ENCODE measurements at places on chromosomes 4 and X.

GRCh38 chrX:141341341-141341740 lies 99.0 kb upstream of the SPANXC start:
- no peak for DNase-seq

DNA sequence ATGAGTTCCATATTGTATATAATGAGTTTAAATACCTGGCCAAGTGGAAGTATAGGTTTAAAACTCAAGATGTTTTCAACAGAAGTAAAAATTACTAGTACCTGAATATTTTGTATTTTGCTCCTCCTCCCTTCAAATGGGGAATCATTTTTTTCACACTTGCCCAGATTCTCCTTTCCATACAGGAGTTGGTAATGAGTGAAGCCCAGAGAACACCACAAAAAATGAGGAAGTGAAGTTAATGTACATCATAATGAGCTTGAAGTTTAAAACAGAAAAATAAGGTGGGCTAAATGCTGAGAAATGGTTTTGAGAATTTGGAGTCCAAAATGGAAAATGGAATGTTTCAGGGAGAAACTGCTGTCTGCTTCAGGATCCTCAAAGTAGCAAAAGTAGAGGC lies 364.8 kb upstream of the EMCN start:
- peak; percentile 37 for DNase-seq

DNA sequence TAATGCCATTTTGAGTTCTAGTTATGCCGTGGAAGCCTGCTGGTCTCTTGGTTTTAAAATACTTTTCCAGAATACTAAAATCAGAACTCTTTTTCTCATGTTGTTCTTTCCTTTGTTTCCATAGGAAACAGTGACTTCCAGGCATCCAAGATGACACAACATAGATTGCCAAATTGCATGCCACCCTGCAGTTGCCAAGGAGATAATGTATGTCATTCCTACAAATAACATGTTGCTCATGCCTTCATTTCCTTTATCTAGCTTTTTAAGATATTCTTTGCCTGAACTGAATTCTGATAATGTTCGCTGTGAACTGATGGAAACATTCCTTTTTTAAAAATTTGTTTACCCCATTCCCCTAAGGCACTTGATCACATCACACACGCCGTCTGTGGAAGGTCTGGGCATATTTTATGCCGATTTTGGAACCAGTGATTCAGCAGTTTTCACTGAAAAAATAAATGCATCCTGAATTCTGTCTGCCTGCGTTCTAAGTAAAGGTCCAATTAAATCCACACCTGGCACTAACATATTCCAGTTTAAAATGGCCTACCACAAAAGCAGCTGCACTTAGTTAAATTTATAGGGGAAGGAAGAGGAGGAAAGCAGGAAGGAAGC lies 38.0 kb upstream of the COX7B2 start:
- DNase-seq = no peak

GRCh38 chr4:25813448-25814106 lies 49.2 kb downstream of the SEL1L3 start:
- DNase-seq = no peak

DNA sequence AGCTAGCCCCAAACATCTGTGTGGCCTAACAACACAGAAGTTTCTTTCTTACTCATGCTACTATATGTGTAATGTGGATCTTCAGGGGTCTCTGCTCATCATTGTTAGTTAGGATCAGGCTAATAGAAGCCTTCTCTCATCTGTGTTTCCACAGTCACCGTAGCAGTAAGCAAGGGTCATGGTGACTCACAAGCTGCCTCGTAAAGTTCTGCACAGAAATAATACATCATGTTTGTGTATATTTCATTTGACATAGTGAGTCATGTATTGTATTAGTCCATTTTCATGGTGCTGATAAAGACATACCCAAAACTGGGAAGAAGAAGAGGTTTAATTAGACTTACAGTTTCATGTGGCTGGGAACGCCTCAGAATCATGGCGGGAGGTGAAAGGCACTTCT lies 38.7 kb downstream of the SLC4A4 start:
- no peak for DNase-seq

GRCh38 chrX:154991039-154991438 lies 31.5 kb downstream of the F8 start:
- no peak for DNase-seq

DNA sequence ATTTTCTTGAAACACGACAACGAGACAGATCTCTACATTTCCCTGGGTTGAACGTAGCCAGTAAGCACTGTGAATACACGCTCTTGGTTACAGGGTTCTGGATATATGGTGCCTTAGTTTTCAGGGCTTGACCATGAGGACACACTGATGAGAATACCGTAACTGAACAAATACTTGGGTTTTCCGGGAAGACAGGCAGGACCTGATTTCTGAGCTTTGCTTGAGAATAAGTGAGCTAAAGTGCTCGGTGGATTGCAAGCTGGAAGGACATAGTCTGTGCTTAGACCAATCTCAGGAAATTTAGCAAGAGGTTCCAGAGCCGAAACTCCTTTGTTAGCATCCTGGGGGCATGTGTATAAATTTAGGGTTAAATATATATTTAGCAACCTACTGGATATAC lies 876 bp upstream of the TACR3 start:
- no peak for DNase-seq
